Stimulated activated naive CD8-positive, alpha-beta T cell treated with anti-CD3 and anti-CD28 coated beads, Interleukin-15, Interleukin-2, amounts not matched to agents 100 U/mL and 50 U/mL, for 24 hours (primary cell): ENCODE measurements at places on chromosomes 7 and 10.

- DNase-seq: peak; percentile 2
Measured at GRCh38 chr7:27180431-27181420, 4.3 kb downstream of the HOXA11 start.

- DNase-seq: no peak
Measured at GRCh38 chr7:75623390-75624133, 115.2 kb downstream of the HIP1 start.

DNA sequence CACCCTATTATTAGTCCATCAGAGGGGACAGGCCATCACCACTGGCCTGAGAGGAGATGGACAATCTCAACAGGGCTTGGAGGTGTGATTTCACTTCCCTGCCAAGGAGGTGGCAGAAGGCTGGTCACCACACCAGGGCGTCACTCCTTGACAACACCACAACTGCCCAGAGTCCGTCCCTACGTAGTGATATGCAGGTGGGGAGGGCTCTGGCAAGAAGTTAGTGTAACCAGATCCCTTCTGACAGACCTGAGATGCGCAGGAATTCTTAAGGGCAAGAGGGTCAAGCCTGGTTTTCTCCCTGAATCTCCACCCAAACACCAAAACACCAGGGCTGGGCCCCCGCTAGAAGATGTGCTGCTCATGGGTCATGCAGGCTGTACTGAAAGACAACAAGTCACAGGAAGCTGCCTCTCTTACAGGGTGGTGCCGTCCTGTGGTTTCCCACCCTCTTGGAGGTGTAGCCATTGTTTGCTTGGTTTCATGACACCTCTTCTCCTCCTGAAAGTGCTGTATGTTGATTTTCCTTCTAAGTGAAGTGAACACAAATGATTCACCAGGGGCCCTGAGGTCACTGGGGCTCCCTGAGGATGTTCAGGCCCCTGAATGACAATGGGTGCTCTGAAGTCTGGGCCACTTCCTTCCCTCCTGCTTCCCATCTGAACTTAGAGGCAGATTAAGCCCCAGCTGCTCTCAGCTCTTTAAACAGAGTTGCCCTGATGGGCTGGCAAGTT is 27.1 kb downstream of the ATXN7L1 start:
- DNase-seq: peak; percentile 67

DNA sequence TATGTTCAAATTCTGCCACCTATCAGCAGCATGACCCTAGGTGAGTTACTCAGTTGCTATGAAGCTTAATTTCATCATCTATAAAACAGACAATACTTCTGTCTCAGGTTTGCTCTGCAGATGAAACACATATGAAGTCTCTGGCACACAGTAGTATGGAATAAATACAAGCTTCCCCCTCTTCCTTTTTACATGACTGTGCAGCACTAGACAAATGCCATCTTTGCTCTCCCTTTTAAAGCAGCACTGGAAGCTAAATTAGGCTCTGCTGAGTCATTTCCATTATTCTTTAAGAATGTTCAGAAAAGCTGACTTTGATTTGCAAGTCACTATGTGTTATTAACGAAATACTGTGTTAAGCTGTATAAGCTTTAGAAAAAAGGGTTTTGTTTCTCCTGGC is 40.7 kb upstream of the ANAPC16 start:
- DNase-seq: no peak

GRCh38 chr10:103835096-103836050 is 20.0 kb downstream of the SH3PXD2A start:
- no peak for DNase-seq

- no peak for DNase-seq
Measured at GRCh38 chr10:80090121-80090520, 11.7 kb downstream of the TMEM254 start.

DNA sequence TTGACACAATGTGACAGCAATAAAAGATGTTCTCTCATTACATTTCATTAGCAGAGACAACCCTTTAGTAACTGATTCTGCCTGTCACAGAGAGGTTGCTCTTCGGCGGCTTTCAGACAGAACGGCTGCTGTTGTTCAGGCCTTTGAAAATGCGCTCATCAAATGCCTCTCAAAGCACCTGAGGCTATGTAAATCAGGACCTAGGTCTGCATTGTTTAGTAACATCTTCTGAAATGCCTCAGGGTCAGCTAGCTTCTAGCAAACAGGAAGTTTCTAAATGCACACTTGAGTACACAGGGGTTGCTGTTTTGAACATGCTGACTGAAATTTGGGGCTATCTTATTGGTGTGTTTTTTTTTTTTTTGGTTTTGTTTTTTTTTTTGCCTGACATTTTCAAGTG is 143.3 kb upstream of the DKK1 start:
- no peak for DNase-seq

DNA sequence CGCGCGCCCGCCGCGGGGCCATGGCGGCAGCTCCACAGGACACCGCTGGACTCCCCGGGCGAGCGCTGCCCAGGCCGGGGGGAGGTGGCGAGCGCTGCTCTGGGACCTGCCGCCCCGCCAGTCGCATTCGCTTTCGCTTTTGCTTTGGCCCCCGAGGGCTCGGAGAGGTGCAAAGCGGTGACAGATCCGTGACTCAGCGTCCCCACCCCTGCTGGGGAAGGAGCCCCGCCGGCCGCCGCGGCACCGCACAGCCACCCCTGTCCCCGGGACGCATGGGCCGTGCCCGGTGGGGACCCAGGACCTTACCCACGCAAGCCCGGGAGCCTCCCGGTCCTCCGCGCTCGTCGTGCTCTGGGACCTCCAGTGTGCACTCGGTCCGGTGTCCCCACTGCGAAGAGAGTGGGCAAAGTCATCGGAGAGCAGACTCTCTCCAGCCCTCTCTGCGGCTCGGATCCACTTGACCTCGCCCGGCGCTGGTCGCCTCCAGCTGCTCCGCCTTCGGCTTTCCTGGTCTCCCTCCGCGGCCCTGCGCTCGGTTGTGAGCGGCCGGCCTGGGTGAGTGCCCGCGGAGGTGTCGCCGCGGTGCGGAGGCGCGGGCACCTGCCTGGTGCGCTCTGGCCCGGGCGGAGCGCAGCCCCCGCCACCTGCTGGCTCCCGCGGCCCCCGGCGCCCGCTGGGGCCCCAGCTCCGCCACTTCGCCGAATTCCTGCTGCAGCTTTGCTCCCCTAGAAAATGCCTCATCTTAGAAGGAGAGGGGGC is at the start of gene IL15RA:
IL15RA (minus strand) TSS at position 73 of the 759 bp plus-strand sequence; CDS start at position 22, 51 bp downstream.
- DNase-seq: peak; percentile 92

DNA sequence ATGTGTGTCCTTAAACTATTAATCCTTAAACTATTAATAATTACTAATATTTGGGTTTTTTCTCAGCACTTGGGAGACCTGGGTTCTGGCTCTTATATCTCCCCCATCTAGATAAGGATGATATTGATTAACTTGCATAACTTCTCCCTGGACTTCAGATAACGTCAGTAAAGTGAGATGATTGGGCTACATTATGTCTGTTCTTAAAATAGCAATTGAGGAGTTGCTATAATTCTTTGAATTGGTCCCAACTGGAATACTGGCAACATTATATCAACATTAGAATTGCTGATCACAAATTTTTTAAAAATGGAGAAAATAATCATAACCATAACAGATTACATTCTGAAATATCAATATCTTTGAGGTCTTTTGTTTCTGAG is 1.9 kb downstream of the APBB1IP start:
- no peak for DNase-seq

GRCh38 chr7:139982927-139983920 is 79.5 kb downstream of the PARP12 start:
- no peak for DNase-seq

DNA sequence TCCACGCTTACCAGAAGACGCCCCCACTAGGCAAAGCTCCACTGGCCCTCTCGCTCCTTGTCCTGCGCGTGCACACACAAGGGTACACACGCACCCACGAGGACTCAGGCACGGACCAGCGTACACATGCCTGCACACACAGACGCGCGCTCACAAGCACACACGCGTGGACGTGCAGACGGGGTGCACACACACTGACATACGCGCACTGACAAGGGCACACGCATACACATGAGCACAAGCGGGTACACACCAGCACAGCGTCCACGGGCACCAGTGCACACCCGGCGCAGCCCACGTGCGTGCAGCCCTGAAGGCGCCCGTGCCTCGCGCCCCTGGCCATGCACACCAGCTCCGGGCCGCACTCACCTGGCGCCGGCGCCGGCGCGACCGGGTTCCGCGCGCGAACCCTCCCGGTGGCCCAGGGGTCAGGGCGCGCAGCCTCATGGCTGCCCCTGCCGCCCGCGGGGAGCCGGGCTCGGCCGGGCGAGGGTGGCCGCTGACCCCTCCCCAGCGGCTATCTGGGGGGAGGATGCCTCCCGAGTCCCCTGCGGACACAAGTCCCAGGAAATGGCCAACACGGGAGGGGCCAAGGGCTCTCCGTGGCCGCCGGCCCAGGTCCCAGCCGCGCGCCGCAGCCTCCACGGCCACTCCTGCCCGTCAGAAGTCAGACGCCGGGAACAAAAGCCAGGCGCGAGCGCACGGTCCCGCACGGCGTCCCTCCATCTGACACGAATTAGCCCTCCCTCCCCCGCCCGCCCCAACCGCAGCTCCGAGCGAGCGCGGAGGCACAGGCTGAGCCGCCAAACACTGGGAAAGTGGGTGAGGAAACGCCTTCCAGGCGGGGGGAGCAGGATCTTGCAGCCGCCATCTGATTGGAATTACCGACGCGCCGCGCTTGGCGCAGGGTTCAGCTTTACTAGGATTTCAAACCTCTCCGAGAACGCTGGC is 45.0 kb downstream of the TNS3 start:
- no peak for DNase-seq

DNA sequence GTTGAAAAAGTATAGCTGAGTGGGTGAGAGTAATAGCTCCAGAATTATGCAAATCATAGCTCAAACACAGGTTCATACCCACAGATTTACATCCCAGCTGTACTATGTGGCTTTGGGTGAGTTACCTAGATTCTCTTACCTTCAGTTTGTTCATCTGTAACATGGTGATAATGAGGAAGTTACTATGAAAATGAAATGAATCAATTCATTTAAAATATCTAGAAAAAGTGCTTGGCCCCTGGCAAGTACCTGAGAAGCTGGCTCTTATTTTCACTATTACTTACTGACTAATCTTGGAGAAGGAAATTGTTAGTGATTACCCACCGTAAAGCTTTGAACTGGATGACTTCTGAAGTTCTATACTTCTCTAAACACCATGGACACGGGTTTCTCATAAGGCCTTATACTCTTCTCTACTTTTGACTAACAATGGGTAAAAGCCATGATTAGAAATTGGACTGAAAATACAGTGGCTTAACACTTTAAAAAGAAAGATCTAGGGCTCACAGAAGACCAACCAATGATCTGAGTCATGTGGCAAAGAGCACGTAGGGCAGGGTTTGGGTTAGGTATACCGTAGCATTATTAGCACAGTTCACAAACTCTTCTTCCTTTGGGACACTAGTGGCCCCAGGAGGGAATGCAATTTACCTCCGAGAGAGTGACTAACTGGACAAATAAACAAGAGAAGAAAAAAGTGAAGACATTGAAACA is 149.2 kb downstream of the PLPP4 start:
- DNase-seq: no peak

- DNase-seq: no peak
Measured at GRCh38 chr10:126585249-126586017, 85.1 kb downstream of the C10orf90 start.

- no peak for DNase-seq
Measured at GRCh38 chr10:1754506-1755153, 17.3 kb upstream of the ADARB2 start.

DNA sequence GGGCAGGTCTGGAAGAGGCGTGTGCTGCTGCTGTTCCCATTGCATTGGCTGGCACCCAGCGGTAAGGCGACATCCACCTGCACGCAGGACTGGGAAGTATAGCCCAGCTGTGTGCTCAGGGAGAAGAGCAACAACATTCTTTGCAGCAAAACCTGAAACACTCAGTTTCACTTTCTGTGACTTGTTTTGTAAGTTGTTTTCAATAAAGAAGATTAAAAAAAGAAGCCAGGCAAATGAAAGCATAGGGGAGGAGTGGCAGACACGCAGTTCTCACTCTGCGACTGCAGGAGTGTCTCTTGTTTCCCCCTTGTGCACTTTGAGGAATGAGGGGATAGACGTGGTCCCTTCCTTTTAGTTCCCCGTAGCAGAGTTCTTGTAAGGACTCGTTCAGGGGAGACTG is 5.8 kb downstream of the FBH1 start:
- DNase-seq: no peak

GRCh38 chr10:22959950-22960349 is 32.1 kb downstream of the ARMC3 start:
- no peak for DNase-seq
